Lung (tissue), 17 donors: ENCODE measurements at places on chromosomes 13 and 19. TPM values are rescaled to one million over a fixed set of nuclear protein-coding genes. Genes with fewer than 3 reads are reported as not detected.

The GARIN5A gene
- 1.7 TPM for total RNA-seq

The ALOX5AP gene
- 192 TPM for total RNA-seq

The SIGLEC5 gene
- 2.2 TPM for total RNA-seq

The CD79A gene
- total RNA-seq, result 2.6 TPM

The ADPRHL1 gene
- total RNA-seq, result 1.4 TPM

The CCDC169 gene
- total RNA-seq, result 1.4 TPM

The ABCA7 gene
- 20.1 TPM for total RNA-seq

The SPTBN4 gene
- 0.68 TPM for total RNA-seq
